ENCODE measurements at places on chromosomes 1 and 21. TPM values are rescaled to one million over a fixed set of nuclear protein-coding genes. Genes with fewer than 3 reads are reported as not detected.

GRCh38 chr1:32341186-32341757 lies 5.2 kb upstream of the MARCKSL1 start:
- no peak for DNase-seq

DNA sequence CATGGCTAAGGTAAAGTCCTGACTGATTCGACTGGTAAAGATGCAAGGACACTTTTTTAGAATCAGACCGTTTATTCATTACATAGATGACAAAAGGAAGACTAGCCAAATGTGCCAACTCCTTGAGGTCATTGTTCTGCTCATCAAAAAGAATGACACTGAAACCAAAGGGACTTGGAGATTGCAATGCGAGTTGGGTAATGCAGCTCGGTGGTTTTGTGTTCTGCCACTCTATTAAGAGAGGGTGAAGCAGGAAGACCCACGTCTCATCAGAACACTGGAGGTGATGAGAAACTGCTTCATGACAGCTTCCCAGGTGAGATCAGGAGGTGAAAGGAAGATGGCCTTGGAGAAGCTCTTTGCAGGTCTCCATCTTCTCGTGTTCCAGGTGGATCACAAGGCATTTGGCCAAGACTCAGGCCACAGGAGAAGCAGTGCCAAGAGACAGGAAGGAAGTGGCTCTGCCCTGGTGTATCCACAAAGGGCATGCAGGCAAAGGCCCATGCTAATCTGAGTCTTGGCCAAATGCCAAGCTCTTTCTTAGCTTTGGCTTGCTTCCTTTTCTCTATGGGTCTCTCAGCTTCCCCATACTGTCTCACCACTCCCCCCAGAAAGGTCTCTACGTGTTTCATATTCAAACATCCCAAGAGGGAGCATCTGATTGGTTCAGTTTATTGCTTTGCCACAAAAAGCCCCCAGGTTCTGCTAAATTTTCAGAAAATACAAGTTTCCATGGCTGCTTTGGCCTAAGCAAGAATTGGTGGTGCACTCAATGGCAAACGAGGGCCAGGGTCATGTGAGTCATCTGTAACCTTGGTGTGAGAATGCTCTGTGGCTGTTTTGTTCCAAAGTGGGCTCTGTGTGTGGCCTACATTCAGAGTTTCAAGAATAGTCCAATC lies 5.7 kb upstream of the CCT8 start:
- DNase-seq = no peak

DNA sequence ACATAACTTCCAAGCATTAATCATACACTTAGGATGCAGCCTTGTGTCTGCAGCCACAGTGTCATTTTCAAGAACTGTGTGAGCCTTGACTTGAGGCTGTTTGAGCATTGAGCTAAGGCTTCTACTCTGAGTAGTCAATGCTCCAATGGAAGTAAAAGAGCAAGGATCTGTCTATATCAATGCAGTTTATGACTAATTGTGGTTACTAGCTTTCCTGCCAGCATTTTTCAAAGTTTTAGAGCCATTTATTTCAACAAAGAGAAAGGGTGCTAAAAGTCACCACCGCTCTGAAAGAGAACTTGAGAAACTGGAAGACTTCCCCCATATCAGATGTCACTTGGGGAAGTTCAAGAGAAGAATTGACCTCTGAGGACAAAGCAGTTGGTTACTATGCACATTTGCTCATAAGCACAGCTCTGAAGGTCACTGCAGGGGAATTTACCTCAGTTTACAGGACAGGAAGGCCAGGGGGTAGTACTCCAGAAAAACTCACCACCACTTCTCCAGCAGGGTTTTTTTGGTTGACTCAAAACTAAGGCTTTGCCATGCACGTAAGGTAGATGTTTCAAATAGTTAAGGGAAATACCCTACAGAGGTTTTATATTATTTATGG lies 24.5 kb upstream of the RGS1 start:
- no peak for DNase-seq

The ZNF669 gene
- 3.1 TPM for total RNA-seq

GRCh38 chr1:3064296-3064850 lies 4.6 kb upstream of the PRDM16 start:
- DNase-seq = peak; percentile 71

DNA sequence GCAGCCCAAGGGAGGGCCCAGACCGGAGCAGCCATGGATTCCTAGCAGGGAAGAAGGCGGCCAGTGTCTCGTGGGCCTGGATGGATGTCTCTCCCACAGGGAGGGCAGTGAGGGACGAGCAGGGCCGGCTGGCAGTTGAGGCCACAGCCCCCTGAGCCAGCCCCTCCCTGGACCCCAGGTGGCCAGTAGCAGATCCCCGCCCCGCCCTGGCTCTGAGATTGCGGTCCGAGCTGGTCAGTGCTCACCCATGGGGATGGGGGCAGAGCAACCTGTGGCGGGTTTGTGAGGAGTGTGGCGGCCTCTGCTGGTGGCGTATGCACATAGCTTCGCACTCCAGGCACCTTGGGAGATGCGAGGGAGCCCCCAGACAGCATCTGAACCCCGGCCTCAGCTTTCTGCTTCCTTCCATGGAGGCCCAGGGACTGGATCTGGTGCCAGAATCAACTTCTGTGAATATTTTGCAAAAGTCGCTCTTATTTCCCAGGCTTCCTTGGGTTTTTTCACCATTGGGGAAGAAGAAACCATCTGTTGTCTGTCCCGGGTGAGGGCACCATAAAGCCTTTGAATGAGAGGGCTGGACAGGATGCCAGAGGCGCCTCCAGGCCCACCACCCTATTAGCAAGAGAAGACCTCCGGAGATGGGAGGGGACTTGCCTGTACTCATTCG lies 8.4 kb upstream of the KCNN3 start:
- peak; percentile 88 for DNase-seq

GRCh38 chr1:206924592-206925105 lies 2.9 kb upstream of the FCMR start:
- DNase-seq = no peak

DNA sequence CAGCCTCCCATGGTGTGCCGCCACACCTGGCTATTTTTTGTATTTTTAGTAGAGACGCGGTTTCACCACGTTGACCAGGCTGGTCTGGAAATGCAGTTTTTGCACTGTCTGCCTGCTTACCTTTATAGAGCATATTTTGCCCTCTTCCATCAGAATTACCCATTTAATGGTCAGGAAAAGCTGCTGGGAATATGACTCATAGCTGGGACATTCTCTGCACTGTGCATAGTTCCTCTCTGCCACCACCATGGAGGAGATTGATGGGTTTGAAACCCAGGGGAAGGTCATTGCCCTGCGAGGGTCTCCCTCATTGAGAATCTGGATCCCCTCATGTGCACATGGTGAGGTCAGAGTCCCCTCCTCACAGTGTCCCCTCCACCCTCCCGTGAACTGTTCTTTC lies 32.1 kb downstream of the MX1 start:
- DNase-seq = no peak

DNA sequence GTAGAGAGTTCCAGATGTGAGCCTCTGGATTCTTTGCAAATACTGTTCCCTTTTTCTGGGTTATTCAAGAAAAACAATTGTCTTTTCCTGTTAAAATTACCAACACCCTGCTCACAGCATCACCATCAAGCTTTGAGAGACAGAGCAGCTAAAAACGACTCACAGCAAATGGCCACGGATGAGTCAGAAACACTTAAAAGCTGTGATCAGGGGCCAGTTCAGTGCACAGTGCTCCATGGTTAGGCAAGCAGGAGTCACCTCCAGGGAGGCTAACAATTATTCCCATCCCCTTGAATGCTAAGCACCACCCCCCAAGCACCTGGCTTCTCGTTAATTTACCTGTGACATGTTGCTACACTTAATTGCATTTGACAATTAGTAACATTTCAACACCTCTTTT lies 128.4 kb upstream of the CAMK1G start:
- DNase-seq = no peak

DNA sequence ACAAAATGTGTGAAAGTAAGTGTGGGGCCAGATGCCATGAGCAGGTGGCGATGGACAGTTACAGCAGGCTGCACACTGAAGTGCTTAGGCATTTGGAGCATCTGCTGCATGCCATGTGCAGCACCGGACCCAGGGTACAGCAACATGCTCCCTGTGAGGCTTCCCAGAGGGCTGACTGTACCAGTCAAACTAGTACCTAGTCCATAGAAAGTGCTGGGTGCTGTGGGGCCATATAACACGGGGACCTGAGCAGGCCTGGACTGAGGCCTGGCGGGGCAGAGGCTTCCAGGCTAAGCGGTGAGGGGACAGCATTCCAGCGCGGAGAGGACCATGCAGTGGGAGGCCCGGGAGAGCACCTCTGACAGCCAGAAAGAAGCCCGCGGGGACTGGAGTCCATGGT lies 29.9 kb upstream of the PKP1 start:
- no peak for DNase-seq

GRCh38 chr21:39033878-39034589 lies 149.2 kb downstream of the PSMG1 start:
- DNase-seq = no peak

The COL16A1 gene
- 45.9 TPM for total RNA-seq

DNA sequence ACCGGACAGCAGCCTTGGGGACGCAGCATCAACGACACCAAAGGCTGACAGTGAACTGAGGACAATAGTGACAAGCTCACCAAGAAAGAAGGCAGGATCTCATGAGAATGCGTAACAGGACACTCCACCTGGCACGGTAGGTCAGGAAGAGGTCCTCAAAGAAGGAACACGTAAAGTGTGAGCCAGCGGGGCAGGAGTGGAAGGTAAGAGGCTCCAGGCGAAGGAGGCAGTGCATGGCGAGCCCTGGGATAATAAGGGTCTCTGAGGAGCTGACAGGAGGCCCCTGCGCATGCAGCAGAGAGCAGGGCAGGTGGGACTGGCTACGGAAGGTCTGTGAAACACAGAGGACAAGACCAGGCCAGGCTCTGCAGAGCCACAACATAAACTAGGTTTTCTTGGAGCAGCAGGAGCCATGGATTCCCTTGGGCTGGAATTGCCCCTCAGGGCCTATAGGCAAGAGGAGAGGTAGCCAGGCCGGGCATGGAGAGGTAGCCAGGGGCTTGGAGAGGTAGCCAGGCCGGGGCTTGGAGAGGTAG lies 8.2 kb downstream of the LSS start:
- no peak for DNase-seq

The HES3 gene
- total RNA-seq = not detected

The MIA3 gene
- total RNA-seq = 42.3 TPM

GRCh38 chr1:67429528-67430357 lies 459 bp downstream of the SERBP1 start:
- DNase-seq = peak; percentile 78

DNA sequence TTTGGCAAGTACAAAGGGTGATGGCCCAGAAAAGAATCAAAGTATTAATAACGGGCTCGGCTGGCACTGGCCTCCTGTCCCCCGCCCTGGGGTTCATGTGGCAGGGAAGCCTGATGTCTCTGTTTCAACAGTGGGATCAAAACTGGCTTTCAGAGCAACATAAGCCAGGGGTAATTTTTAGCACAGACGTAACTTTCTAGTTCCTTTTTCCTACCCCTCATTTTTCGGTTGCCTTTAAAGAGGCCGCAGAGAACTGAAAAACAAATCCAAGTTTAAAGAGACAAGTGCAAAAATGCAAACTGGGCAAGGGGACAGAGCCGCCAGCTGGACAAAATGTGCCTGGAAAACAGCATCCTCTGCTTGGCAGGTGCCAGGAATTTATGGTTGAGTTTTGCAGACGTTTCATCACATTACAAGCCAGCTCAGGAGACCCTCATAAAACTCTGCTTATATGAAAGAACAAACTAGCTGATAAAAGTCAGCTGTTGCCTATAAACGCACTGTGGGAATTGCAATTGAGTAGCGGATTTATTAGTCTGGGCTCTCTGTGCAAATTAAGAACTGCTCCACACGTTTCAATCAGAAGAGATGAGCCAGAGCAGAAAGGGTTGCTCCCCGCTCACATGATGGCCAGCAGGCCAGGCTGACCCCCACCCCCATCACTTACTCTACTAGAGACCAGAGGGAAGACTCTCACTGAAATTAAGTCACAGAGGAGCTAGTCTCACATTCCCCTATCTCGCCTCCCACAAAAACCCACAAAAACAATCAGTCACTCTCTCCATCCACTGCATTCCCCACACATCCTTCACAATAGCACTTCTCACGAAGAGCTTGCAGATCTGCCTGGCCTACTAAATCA lies 15.8 kb upstream of the CDCA8 start:
- DNase-seq = no peak

- no peak for DNase-seq
Measured at GRCh38 chr21:39503123-39503762, 51.5 kb downstream of the SH3BGR start.

The TESK2 gene
- 1.0 TPM for total RNA-seq
